ENCODE measurements at places on chromosomes 3 and 15. TPM values are rescaled to one million over a fixed set of nuclear protein-coding genes. Genes with fewer than 3 reads are reported as not detected.
A peak's percentile ranks its signal among the peaks of the same experiment; 100 is the strongest.

Gene RAB8B
- 112 TPM for total RNA-seq

Gene LRRIQ4
- 0.16 TPM for total RNA-seq

Gene THAP10
- not detected for total RNA-seq

Gene PTX3
- total RNA-seq = not detected

Gene MINAR1
- total RNA-seq = 0.57 TPM

Gene HCN4
- total RNA-seq = not detected

Gene SGO1
- 43.6 TPM for total RNA-seq

Gene LEKR1
- 0.81 TPM for total RNA-seq

Gene ERICH6
- total RNA-seq = 0.60 TPM

DNA sequence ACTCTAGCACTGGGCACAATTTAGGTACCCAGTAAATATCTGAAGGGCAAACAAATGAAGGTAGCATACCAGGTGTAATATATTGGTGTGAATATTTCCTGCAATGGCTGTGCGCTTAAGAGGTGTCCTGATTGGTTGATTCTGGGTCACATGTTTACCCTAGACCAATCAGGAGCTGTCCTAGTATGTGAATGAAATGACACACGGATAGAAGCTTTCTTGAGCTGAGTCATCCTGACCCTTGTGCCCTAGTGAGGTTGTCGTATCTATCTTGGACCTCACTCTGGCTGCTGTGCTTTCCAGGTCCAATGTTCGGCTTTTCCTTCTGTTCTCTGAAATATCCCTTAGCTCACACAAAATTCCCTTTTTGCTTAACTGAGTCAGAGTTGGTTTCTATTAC lies 58.1 kb upstream of the FOXP1 start:
- H3K27me3 ChIP-seq = no peaks in the 10 kb centered on the region
- H3K36me3 ChIP-seq = no peaks in the 10 kb centered on the region
- no peak for DNase-seq

- H3K27ac ChIP-seq = no peak overlapping the region
- DNase-seq = no peak
- H3K4me1 ChIP-seq = no peaks in the 10 kb centered on the region
- no peak overlapping the region for H3K4me3 ChIP-seq
Measured at GRCh38 chr3:57382933-57383332, 90.4 kb upstream of the ASB14 start.

DNA sequence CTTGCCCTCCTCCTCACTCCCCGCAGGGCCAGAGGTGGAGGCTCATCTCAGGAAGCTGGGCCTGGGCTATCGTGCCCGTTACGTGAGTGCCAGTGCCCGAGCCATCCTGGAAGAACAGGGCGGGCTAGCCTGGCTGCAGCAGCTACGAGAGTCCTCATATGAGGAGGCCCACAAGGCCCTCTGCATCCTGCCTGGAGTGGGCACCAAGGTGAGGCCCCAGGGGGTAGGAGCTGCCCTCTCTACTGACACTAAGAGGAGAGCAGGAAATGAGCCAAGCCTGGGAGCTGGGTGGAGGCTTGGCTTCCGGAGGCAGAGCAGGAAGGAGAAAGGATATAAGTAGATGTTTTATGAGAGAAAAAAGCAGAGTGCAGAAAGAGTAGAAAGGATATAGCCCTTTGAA lies 4.9 kb downstream of the OGG1 start:
- H3K27ac ChIP-seq = peak overlapping the region; percentile 69
- peak overlapping the region; percentile 22 for H3K4me3 ChIP-seq
- peaks cover 42% of the 10 kb centered on the region for H3K4me1 ChIP-seq
- no peaks in the 10 kb centered on the region for H3K27me3 ChIP-seq
- no peak for DNase-seq
- H3K36me3 ChIP-seq = peaks cover 69% of the 10 kb centered on the region

GRCh38 chr3:49351521-49352011 lies 6.6 kb downstream of the GPX1 start:
- peaks cover 14% of the 10 kb centered on the region for H3K4me1 ChIP-seq
- no peak for DNase-seq
- H3K4me3 ChIP-seq = no peak overlapping the region

DNA sequence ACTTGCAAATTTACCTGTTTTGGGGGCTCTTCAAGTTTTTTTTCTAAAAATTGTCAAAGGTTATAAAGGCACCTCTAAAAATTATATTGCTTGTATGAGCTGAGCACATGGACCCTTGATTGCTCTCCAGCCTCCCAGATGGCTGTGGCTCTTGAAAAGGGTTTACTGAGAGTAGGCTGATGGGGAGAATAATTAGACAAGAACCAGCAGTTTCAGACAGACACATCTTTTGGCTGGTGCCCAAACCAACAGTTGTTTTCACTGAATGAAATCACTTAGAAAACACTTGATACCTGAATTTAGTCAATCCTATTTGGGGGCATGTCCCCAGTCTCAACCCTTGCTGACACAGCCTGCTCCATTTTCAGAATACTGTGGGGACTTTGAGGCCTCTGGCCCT lies 217.6 kb downstream of the KBTBD8 start:
- DNase-seq = no peak
- no peaks in the 10 kb centered on the region for H3K36me3 ChIP-seq
- no peaks in the 10 kb centered on the region for H3K4me1 ChIP-seq
- no peak overlapping the region for H3K4me3 ChIP-seq
- no peaks in the 10 kb centered on the region for H3K27me3 ChIP-seq

- H3K27me3 ChIP-seq = no peaks in the 10 kb centered on the region
- no peaks in the 10 kb centered on the region for H3K4me1 ChIP-seq
- H3K4me3 ChIP-seq = no peak overlapping the region
- no peak overlapping the region for H3K27ac ChIP-seq
Measured at GRCh38 chr3:27326629-27327545, 42.3 kb downstream of the NEK10 start.

DNA sequence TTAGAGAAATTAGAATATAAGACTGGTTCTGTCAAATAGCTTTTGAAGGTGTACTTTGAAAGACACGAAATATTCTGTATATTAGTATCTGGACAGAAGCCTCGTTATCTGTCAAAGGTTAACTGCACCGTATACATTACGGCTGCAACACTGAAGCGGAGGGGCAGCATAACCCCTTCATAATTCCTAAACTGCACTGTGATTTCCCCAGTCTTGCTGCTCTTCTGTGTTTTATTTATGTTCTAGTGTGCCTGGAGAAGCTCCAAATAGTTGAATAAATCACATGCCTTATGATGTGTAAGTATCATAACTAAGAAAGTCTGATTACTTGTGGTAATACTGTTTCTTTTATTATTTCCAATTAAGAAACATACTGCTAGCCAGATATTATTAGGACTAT lies 285.7 kb upstream of the ROBO2 start:
- no peaks in the 10 kb centered on the region for H3K27me3 ChIP-seq
- H3K36me3 ChIP-seq = no peaks in the 10 kb centered on the region
- no peaks in the 10 kb centered on the region for H3K4me1 ChIP-seq
- DNase-seq = no peak

All from activated CD8-positive, alpha-beta T cell treated with anti-CD3 and anti-CD28 coated beads, Interleukin-2, amount 10 ng/mL, durations not matched to agents 7 days and 5 days (primary cell).